ENCODE measurements at places on chromosomes 12 and 14.
A peak's percentile ranks its signal among the peaks of the same experiment; 100 is the strongest.

DNA sequence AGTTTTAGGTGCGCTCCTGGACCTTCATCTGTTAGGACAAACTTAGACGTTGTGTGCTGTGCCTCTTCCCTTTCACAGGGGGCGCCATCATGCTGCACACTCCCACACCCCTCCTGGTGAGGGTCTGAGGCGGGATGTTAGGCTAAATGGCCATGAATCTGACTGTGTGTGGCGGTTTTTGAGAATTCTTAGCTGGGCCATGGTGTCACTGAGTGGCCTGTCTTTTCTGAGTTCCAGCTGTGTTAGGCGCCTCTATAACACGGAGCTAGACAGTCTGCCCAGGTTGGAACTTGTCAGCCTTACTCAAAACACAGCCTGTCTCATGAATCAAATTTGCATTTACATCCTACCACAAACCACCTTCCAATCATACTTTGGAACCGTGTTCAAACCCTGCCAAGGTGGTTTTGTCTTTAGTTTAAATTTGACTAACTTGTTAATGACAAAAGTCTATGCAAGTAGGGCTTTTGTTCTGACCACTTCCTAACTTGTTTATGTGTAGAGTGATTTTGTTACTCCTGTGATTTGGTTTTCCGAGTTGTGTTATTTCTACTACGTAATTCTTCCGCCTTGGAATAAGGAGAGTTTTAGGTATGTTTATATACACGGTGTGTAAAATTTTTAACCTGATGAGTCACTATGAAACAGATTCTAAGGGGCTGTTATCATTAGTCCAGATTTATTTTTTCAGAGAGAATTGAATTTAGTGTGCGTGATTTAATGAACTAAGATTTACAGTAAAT is 19.6 kb downstream of the ACVR1B start:
- DNase-seq: peak; percentile 42

DNA sequence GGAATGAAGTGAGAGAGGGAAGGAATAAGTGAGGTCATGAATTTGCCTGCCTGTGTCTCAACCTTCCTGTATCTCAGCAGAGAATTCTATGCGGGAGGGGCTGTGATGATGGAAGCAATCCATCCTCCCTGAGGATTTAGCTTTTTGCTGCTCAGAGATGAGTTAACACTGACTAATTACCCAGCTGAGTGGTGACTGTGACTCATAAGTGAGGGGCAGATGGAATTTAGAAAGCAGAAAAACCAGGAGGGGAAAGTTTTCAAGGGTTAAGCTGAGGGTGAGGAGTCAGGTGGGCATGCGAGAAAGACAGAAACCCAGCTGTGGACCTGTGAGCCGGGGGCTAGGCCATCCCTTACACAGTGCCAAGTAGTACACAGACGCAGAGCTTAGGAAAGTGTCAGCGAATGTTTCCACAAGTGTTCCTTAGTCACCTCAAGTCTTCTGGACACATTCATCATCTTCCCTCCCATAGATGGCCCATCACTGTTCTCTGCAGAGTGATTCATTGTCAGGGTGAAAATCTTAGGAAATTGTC is 277.9 kb downstream of the IPO8 start:
- DNase-seq: no peak

DNA sequence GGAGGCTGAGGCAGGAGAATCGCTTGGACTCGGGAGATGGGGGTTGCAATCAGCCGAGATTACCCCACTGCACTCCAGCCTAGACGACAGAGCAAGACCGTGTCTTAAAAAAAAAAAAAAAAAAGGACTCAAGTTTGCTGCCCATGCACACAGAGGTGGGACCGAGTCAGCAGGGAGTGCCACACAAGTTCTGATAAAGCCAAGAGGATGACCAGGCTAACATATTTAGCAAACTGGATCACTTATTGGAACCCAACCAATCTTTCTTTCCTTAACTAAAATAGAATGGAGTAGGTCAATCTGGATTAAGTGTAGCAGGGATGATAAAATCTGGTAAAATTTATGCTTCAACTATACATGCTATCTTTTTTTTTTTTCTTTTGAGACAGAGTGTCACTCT is 190.4 kb upstream of the FOXN3 start:
- DNase-seq: no peak

- peak; percentile 1 for DNase-seq
Measured at GRCh38 chr12:34297126-34297789, 275.0 kb downstream of the ALG10 start.

GRCh38 chr14:93044121-93044520 is 71.6 kb downstream of the ITPK1 start:
- no peak for DNase-seq

DNA sequence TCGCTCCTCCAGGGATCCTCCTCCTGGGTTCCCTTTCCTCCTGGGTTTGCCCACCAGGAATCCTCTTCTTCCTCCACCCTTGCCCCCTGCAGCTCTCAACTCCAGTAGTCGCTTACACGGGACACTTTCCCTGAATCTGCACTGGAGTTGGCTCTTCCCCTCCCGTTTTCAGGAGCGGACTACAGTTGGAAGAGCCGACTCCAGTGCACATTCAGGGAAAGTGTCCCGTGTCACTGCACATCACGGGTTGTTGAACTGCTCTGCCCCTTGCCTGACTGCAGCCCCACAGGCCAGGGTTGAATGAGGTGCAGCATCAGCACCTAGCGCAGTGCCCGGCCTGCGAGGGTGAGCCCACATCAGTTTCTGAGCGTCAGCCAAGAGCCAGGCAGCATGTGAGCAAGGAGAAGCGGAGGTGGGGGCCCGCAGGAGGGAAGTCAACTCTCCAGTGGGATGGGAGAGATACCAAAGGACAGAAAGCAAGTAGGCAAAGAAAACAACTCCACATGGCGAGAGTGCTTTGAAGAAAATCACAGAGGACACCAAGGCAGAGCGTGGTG is 13.1 kb downstream of the RAPGEF3 start:
- DNase-seq: no peak

GRCh38 chr12:70719071-70719470 is 81.8 kb upstream of the PTPRB start:
- DNase-seq: no peak

- no peak for DNase-seq
Measured at GRCh38 chr14:56664811-56665421, 85.3 kb downstream of the TMEM260 start.

DNA sequence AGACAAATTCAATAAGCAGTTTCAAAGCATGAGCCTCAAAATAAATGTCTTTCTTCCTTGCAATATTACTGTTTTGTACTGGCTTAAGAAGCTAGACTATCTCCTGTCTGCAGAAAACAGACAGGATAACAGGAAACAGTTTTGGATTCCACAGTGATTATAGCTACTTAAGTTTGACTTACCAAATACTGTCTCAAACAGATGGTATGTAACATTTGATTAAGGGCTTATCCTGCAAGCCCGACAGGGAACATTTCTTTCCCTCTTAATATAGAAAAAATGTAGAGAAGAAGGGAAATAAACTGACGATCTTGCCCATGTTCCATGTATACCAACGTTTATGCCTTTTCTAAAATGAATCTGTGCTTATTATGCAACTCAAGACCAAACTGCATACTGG is 179.9 kb upstream of the EEA1 start:
- DNase-seq: no peak

DNA sequence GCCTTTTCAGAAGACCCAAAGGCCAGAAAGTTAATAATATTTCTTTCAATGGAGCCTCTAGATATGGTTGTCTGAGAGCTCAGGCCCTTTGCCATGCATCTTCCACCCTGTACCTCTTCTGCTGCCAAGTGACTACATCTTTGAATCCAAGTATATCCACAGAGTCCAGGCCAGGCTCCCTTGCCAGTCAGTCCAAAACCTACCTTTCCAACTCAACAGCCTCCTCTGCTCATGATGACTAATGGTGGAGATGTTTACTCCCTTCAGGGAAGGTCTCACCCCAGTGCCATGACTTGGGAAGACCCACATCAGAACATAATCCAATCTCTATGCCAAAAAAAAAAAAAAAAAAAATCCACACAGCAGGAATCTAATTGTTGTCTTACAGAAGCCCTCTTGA is 20.4 kb downstream of the TTC9 start:
- DNase-seq: no peak

- DNase-seq: no peak
Measured at GRCh38 chr12:124445121-124445718, 122.2 kb downstream of the NCOR2 start.

- DNase-seq: no peak
Measured at GRCh38 chr12:32264961-32265360, 134.4 kb upstream of the FGD4 start.

DNA sequence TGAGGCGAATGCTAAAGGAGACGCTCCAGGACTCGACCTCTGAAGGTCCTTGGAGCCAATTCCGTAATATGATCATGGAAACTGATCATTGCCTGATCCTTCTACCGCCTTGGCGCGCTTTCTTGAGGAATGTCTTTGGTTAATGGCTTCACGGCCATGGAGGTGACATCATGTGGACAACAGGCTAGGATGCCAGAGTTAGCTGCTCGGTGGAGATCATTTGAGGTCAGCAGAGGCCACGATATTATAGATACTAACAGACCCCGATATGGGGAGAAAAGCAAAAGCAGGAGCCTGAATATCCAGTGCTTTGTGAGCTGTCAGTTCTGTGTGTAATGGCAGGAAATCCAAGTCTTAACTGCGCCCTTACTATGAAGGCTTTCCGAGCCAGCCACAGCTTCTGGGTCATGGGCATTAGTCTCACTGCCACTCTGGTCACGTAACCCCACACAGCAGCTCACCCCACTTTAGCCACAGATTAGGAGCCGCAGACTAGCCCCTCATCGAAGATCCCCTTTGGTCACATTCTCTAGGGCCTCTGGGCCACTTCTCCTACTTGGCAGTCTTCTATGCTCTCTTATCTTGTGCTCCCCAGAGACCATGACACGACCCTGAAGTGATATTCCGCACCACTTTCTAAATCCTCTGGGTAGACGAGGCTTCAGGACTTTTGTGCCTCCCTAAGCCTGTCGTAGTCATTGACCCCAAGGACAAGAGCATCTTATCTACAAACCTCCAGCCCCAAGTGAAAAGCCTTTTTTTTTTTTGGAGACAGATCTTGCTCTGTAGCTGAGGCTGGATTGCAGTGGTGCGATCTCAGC is 724 bp upstream of the CS start:
- no peak for DNase-seq

- DNase-seq: no peak
Measured at GRCh38 chr14:100440758-100441203, 117.6 kb downstream of the SLC25A47 start.

GRCh38 chr12:12147111-12147510 is 76.4 kb downstream of the BCL2L14 start:
- no peak for DNase-seq

DNA sequence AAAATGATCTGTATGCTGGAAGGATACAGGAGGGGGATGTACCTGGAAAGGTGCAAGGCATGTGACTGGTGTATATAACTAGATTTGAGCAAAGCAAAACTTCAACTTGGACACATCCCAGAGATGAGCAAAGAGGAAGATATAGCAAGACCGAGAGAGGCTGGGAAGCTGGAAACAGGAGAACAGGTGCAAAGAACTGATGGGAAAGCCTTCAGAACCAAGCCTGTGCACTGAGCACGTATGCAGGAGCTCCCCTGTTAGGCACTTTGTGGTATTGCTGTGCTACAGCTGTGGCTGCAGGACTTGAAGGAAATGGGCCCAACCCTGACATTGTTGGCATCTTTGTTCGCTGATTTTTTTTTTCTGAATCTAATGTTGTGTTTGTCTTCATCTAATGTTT is 120.7 kb upstream of the PWP1 start:
- DNase-seq: no peak

DNA sequence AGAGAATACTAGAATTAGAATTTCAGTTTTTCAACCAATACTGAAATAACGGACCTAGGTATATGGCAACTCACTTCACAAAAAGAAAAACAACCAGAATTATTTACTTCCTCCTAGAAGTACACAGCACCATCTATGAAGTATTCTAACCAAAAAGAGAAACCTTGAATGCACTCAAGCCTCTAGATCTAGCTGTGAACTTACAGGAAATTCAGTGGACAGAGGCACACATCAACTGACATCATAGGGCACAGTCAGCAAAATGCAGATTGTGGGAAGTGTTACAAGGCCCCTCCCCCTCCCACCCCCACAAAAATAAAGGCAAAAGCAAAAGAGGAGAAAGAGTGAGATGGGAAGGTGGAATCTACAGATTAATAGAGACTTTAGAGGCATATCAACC is 102.4 kb downstream of the TMTC1 start:
- no peak for DNase-seq

- peak; percentile 12 for DNase-seq
Measured at GRCh38 chr12:101697930-101698799, 725 bp downstream of the CHPT1 start.

- no peak for DNase-seq
Measured at GRCh38 chr14:102565331-102565887, 27.0 kb upstream of the RCOR1 start.

GRCh38 chr12:53120685-53121525 is 17.6 kb downstream of the SOAT2 start:
- DNase-seq: no peak

GRCh38 chr14:99475179-99475578 is 5.5 kb downstream of the SETD3 start:
- DNase-seq: no peak

DNA sequence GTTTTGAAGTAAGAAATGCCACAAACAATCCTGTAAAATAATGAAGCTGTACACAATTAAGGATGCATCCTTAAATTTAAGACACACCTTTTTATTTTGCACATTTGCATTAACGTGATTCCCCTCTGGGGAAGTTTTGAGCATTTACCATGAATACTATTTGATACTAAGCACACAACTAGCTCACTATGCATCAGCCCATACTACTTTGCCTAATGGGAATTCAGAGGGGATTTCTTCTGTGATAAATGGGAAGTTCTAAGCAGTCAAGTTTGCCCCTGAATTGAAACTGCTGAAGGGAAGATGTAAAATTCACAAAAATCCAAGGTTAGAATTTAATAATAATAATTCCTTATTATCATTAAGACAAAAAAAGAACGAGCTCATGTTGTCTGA is 27.4 kb downstream of the SINHCAF start:
- DNase-seq: no peak

GRCh38 chr12:16387919-16388318 is 40.5 kb downstream of the MGST1 start:
- DNase-seq: no peak

GRCh38 chr12:13891902-13892301 is 89.5 kb downstream of the GRIN2B start:
- DNase-seq: no peak

- DNase-seq: no peak
Measured at GRCh38 chr12:110913119-110914056, 7.0 kb downstream of the MYL2 start.

- no peak for DNase-seq
Measured at GRCh38 chr14:56955745-56956144, 145.5 kb upstream of the OTX2 start.

GRCh38 chr12:132329036-132329719 is at the start of gene GALNT9:
Gene GALNT9 (minus strand): TSS chr12:132329589. CDS start chr12:132329203, 386 bp downstream.
- DNase-seq: no peak

DNA sequence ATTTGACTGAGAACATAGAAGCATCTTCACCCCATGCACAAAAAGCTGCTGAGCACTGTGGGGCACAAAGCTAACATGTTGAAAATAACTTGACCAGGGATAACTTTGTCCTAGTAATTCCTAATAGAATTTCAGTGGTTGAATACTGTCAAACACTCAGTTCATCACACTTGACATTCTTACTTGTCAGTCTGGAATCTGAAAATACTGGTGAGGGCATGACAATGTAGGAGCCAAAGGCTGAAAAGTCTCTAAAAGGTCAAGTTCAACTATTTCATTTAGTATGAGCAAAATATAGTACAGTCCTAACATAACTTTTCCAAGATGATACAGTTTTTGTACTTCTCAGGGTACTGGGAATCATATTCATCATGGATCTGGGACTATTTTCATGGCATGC is 504.4 kb upstream of the LMO3 start:
- DNase-seq: no peak

- DNase-seq: no peak
Measured at GRCh38 chr12:89239534-89239933, 112.8 kb downstream of the DUSP6 start.

Data from activated naive CD4-positive, alpha-beta T cell treated with anti-CD3 and anti-CD28 coated beads, Interleukin-2, amount 50 U/mL, for 16 hours (primary cell).